ENCODE measurements at places on chromosomes 7 and 10.

DNA sequence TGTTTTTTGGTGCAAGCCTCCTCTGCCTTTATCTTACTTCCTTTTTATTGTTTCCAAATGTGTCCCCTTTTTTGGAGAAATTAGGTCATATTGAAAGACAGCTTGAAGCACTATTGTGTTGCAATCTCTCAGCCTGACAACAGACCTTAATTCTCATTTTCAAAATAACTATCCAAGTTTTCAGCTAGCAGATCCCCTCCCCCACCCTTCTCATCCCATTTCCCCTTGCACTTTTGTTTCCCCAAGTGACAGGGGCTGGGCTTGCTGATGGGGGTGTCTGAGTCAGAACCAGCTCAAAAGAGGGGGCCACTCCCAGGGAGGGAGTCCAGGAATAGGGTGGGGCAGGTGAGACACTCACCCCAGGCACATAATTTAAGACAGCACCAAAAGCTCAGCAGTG, 75.3 kb downstream of the MKI67 start:
- DNase-seq = no peak

DNA sequence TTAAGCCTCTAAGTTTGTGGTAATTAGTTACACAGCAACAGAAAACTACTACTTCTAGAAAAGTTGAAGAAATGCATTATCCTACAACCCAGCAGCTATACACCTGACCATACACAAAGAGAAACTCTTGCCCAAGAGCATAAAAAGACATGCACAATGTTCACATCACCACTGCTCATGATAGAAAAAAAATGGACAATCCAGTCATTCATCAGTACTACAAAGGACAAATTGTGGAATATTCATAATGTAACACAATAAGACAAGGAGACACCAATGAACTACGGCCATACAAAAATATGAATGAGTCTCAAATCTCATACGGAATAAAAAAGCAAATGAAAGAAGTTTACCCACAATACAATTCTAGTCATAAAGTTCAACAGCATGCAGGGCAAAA, 87.4 kb downstream of the ZFAND4 start:
- no peak for DNase-seq

DNA sequence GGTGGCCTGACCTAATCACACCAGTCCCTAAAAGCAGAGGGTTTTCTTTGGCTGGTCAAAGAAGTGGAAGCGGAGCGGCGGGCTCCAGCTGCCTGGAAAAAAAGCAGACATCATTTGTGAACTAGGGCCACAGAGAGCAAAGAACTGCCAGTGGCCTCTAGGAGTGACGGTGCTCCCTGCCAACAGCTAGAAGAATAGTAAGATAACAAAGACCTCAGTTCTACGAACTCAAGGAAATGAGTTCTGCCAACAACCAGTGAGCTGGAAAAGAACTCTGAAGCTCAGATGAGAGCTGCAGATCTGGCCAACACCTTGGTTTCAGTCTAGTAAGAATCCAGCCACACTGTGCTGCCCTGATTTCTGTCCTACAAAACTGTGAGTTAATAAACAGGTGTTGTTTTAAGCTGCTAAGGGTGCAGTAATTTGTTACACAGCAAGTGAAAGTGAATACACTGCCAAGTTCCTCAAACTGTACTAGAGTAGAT, 178.0 kb downstream of the SRPK2 start:
- no peak for DNase-seq

- no peak for DNase-seq
These were observed 47.4 kb upstream of the COMTD1 start for GRCh38 chr10:75283078-75283670.

DNA sequence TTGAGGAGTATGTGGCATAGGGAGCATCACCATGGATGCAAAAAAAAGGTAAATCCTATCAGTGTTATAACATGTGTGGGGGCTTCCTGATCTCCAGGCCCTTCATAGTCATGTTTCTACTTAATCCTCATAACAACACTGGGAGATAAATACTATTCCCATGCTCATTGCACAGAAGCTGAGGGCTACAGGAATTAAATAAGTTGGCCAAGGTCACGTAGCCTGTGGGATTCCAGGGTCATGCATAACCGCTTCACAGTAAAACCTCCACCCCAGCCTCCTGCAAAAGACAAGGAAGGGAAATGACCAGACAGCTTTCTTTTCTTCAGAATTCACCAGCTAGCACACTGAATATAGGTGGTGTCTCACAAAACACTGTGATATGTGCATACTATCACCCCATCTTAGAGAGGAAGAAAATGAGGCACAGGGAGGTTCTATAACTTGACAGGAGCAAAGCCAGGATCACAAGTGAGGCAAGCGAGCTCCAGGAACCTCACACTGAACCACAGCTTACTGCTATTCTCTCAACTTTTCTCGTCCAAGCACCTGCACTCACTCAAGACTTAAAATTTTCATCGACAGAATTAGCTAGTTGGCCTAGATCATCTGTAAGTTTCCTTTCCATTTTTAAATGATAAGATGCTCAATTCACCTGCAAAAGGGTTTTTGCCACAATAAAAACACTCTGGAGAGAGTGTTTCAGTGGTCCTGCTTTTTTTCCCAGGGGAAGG, 13.4 kb downstream of the JAZF1 start:
- DNase-seq = no peak

DNA sequence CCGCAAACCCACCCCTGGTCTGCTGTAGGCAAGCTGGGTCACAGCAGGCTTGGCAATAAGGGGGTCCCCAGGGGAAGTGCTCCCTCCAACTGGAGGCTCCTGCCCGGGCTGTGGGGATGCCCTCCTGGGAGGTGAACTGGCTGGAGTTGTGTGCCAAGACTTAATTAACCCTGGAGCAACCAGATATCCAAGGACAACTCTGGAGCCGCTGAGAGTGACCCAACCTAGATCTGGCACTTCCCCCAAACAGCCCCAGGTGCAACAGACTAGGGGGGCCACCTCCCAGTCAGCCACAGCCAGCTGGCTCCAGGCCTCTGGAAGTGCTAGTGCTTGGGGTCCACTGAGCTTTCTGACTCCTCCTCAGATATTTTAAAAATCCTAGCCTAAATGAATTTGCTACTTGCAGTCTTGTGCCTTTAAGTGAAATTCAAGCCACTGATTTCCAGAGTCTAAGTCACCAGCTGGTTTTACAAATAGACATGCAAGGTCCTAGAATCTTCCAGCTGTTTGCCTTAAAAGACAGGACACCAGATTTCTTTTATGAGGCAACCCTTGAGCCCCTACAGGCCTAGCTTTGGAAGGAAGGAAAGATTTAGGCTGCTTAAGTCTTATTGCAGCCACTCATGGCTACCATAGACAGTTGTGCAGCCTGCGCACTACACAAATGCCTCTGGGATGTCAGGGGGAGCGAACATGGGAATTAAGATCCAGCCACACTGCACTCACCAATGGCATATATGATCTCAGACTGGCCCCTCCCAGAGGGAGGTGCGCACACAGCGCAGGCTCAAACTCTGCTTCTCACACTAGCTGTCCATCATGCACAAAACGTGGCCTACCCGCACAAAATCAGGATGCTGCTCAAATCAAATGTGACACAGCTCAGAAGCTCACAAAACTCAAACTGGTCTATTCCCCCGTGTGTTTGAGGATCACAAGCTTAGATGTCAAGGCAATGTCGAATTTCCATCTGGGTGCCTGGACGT, 42.6 kb upstream of the MYL10 start:
- no peak for DNase-seq

GRCh38 chr7:120966961-120967360, 16.4 kb downstream of the ING3 start:
- no peak for DNase-seq

DNA sequence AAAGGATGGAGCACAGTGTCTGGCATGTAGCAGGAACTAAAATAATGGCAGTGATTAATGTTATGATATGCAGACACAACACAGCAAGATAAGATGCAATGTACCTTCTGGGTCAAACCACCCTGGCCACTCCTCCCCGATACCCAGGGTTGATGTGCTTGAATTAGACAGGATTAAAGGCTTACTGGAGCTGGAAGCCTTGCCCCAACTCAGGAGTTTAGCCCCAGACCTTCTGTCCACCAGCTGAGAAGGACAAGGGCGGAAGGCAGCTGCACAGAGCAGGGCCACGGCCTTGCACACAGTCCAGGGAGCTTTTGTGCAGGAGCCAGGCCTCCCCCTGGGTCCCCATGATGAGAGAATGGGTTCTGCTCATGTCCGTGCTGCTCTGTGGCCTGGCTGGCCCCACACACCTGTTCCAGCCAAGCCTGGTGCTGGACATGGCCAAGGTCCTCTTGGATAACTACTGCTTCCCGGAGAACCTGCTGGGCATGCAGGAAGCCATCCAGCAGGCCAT, at the start of gene RBP3:
TSS of gene RBP3 (plus strand) at position 226 of the 514 bp plus-strand sequence. CDS start at position 348, 122 bp downstream.
- DNase-seq = no peak

DNA sequence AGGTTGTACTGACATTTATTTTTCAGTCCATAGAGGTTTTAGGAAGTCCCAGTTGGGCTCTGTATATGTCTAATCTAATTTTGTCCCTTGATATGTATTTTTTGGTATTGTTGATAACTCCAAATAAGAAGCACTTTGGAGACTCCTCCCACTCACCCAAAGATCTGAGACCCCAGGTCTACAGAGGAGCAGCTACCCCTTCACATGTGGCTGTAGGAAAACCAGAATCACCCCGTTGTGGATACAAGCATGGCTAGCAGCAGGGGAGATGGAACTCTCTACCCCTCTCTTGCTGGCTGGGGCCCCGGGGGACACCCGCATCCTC, 9.4 kb downstream of the HHEX start:
- no peak for DNase-seq

DNA sequence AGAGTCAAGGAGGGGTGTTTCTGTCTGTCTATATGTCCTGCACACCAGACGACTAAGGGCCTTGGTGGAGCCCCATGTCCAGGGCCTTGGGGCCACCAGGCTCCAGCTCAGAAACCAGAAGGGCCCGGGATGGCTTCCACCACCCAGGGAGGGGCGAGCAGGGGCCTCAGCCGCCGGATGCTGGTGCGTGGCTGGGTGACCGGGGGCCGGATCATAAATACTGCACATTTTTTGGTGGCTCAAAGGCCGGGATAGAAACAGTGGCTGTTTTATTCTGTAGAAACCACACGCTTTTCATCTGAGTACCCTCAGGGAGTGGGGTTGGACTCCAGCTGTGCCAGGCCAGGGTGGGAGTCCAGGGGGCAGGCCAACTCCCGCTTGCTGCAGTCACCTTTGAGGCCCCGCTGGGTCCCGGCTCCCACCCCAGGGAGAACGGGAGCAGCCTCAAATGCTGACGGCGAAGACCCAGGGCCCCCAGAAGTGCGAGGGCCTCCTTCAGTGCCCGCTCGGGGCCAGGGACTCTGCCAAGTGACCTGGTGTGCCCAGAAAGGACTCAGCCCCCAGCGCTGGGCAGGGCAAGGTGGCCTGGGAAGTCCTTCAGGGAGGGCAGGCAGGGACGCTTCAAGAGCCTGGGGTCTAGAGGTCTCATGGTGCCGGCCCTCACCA, 28.2 kb downstream of the PDGFA start:
- DNase-seq = no peak

GRCh38 chr10:23399701-23400144, 39.2 kb upstream of the OTUD1 start:
- no peak for DNase-seq

- peak; percentile 7 for DNase-seq
These were observed 197.4 kb downstream of the SEMA3E start for GRCh38 chr7:83451501-83452045.

GRCh38 chr7:70698219-70698832, 433.6 kb upstream of the GALNT17 start:
- DNase-seq = peak; percentile 56

GRCh38 chr7:7434329-7434728, 101.3 kb downstream of the COL28A1 start:
- DNase-seq = no peak

- no peak for DNase-seq
These were observed 1.3 kb upstream of the FZD8 start for GRCh38 chr10:35643151-35644049.

GRCh38 chr7:6359021-6359420, 86.6 kb upstream of the CYTH3 start:
- DNase-seq = no peak

- DNase-seq = no peak
These were observed 62.1 kb upstream of the COL1A2 start for GRCh38 chr7:94332571-94332970.

- no peak for DNase-seq
These were observed 336.7 kb downstream of the C7orf25 start for GRCh38 chr7:42575171-42575570.

DNA sequence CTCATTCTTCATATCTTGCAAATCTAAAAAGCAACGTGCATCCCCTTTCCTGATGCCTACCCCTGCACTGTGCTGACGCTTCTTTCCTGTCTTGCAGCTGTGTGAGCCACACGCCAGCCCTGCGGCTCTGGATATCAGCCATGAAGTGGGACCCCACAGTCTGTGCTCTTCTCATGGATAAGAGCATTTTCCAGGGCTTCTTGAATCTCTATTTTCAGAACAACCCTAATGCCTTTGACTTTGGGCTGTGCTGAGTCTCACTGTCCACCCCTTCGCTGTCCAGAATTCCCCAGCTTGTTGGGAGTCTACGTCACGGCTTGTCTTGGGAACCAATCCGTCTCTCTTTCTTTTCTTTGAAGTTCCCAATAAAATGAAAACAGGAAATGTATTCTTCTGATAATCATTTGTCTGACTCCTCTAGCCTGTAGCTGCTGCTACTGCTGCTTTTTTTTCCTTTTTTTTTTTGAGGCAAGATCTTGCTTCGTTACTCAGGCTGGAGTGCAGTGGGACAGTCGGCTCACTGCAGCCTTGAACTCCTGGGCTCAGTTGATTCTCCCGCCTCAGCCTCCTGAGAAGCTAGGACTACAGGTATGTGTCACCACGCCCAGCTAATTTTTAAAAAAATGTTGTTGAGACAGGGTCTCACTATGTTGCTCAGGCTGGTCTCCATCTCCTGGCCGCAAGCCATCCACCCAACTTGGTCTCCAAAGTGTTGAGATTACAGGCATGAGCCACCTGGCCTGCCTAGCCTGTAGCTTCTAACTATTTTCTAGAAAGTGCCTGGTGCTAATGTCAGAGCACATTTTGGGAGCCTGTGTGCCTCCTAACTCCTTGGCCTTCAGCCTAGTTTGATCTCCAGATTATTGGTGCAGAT, 30.3 kb downstream of the GSTO2 start:
- no peak for DNase-seq

DNA sequence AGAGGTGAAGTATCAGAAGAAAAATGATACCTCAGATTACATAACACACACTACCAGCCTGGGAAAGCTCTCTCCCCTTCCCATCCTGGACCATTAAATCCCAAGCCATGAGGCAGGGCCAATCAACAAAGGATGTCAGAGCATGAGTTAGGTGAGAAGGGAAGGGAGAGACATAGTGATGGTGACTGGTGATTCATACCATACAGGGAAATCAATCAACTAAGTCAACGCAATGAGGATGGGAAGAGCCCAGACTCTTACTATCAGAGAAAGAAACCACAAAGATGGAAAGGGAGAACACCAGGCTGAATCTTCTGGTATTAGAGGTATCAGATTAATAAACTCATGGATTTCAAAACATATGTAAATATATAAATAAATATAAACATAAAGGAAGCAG, 185.4 kb downstream of the KMT2E start:
- no peak for DNase-seq

- peak; percentile 25 for DNase-seq
These were observed 427.6 kb downstream of the PHTF2 start for GRCh38 chr7:78226059-78226719.

DNA sequence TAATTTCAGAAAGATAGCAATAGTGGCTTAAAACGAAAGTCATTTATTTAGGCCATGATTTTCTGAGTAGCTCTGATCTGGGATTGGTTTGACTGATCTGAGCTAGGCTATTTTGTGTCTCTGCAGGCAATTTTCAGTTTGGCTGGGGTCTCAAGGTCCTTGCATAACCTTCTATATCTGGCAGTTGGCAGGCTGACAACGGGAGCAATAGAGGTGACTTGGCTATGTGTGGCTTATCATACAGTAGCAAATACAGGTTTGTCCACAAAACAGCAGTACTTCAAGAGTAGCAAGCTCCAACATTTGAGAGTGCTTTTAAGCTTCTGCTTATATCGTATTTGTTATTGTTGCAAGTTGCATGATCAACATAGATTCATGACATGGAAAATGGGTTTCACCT, 1167.3 kb upstream of the CELF2 start:
- DNase-seq = no peak
